ENCODE measurements at places on chromosomes 5 and 9.
A peak's percentile ranks its signal among the peaks of the same experiment; 100 is the strongest.

GRCh38 chr9:76588316-76588715 lies 129.3 kb downstream of the GCNT1 start:
- no peak for DNase-seq

GRCh38 chr5:150060471-150060870 lies 25.9 kb downstream of the CSF1R start:
- no peak for DNase-seq

DNA sequence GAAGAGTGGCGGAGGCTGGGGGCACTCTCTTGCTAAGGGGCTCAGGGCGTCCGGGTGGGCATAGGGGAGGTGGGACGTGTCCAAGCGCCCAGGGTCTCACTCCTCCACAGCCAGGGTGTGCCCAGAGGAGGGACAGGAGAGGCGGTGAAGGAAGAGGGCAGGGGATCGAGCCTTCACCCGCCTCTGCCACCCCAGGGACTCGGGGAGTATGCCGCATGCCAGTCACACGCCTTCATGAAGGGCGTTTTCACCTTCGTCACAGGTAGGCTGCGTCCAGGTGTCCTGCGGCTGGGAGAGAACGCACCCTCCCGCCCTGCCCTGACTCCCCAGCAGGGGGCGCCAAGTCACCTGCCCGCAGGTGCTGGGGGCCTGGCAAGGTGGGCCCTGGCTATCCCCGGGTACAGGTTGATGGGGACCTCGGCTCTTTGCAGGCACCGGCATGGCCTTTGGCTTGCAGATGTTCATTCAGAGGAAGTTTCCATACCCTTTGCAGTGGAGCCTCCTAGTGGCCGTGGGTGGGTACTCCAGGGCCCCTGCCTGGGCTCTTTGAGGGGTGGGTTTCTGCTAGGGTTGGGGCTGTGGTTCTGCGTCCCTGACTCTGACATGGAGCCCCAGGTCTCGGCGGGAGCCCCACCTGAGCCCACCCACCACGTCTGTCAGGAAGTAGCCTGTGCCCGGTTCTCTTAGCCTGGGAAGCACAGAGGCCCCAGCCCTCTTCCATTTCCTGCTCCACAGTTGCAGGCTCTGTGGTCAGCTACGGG lies 552 bp downstream of the TMEM141 start:
- peak; percentile 62 for DNase-seq

DNA sequence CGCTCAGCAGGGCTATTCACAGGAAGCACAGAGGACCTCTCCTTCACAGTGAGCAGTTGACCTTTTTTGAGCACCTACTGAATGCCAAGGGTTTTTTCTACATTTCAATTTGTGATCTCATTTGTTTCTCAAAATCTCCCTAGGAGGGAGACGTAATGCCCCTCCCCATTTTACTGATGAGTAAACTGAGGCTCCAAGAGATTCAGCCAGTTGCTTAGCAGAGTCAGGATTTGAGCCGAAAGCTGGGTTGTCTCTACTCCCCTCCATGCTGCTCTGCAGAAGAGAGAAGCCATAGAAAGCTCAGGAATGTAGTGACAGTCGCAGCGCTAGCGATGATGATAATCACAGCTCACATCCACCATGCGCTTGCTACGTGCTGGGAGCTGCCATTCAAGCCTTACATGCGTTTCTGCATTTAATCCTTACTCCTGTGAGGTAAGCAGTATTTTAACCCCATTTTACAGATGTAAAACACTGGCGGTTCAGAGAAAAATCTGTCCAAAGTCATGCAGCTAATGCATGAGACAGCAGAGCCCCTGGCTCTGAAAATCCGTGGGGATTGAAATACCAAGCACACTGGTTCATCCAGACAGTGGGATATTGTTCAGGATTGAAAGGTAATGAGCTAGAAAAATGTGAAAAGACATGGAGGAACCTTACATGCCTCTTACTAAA lies 33.8 kb downstream of the ERGIC1 start:
- DNase-seq: no peak

DNA sequence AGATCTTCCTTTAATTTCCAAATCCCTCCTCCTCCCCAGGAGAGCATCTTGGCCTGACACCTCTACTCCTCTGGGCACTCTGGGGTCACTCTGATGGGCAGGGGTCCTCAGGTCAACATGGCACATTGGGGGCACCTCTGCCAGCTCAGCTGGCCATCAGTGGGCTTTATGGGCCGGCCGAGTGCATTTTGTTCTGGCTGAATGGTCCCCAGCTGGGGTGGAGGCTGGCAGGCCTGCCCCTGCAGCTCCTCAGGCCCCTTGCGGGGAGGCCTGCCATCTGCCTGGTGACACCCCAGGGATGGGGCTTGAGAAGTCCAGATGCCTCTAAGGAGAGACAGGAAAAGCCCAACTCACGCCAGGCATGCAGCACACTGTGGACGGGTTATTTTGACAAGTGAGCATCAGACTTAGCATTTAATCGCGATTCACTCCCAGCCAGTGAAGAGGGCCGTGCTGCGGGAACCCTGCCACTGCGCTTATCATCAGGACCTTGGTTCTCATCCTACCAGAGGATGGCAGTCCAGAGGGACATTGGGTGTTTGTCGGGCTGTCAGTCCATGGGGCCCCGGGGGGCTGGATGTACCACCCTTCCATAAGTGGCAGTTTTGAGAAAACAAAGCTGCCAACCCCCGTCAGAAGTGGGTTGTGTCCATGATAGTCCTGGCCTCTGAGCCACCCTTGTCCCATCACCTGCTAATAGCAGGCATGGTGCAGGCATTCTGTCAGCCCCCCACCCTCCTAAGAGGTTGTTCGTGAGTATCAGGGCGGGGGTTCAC lies 21.7 kb downstream of the PHF2 start:
- no peak for DNase-seq
